ENCODE measurements at places on chromosomes 2 and 18.

DNA sequence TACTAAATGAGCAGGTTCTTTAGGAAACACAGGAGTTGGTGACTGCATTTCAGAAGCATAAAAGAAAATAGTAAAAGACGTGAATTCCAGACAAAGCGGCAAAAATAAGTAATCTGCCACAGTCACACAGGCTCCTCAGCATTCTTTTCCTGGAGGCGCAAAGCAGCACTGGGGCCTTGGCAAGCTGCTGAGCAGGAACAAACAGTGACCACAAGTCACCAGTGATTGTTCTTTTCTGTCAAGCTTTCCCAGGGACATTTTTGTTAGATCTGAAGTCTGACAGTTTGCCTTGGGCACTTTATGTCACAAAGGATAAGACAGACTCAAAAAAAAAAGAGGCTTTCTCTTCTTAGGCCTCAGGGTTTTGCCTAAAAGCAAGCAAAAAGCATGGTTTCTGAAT lies 216.2 kb downstream of the CDH20 start:
- no peak for DNase-seq

DNA sequence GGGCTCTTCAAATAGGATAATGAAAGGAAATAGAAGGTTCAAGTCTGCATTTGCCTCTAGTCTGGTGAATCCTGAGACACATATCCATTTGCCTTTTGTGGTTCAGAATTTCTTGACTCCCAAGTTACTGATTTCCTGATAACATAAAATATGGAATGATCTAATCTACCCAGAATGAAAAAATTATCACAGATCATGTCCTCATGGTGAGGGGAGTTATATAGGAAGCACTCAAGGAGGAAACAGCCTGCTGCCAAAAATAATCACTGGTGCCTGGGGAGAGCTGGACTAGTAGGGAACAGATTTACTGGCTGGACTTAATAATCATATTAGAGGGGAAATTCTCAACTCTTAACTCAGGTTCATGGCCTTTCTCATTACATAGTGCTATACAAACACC lies 95.5 kb upstream of the STK17B start:
- no peak for DNase-seq

- DNase-seq, result no peak
Observed at GRCh38 chr2:101113441-101114267, 37.5 kb downstream of the TBC1D8 start.

DNA sequence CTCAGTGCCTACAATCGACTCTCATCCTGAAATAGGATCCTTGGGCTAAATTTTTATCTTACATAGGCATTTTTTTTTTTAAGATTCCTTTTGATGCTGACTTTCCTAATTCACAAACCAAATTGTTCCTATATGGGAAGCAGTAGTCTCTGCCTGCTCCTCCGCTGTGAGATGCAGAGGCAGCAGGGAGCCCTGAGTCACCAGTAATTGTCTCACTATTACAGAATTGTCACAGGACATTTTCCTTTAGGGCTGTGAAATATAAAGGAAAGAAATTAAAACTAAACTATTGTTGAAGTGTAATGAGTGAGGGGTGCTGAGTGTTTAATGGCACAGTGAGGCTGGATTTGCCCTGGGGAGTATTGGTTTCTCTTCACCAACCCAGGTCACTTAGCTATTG lies 63.8 kb downstream of the MYO3B start:
- no peak for DNase-seq

DNA sequence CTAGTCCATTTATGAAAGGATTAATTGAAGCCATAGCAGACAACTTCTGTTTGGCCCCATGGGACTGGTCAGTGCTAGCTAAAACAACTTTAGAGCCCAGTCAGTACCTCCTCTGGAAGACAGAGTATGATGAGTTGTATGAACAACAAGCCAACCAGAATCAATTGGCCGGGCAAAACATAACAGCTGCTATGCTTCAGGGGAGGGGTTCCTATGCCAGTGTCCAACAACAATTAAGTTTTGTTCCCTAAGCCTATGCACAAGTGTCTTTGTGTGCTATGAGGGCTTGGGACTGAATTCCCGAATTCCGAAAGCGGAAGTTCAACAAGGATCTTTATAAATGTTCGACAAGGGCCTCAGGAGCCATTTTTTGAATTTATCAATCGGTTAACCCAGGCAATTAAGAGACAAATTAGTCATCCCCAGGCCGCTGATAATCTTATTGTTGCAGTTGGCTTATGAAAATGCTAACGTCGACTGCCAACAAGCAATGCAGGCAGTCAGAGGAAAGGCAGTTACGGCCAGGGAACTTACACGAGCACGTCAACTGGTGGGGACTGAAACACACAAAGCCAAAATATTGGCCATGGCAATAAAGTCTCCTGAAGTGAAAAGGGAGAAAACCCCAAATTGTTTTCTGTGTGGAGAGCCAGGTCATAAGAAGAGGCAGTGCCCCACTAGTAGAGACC lies 57.9 kb downstream of the ZNF638 start:
- no peak for DNase-seq

DNA sequence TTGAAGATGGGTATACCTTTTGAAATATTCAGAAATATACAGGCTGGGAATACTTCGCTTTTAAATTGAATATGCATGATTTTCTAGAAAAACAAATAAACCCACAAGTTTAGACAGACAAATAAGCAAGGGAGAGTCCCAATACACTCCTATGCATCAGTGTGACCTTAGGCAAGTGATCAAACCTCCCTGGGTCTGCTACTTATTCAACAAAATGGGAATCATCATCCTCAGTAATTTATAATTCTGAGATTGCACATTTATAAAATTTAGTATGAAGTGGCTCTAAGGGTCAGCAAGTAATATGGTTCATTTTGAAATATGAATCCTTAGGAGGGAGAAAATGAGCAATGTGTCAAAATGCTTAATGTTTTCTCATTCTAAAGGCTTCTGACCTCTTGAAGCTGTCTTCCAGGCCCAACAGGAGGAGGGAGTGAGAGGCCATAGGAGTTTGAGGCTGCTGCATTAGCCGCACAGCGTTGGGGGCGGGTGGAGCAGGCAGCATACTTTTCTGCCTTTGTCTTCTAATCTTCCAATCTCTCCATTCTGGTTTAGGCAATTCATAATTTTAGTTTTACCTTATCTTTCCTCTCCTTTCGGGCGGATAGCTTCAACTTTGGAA lies 155.1 kb downstream of the TRIB2 start:
- no peak for DNase-seq

All from activated naive CD8-positive, alpha-beta T cell treated with anti-CD3 and anti-CD28 coated beads, Interleukin-2, amount 50 U/mL, for 24 hours (primary cell).